ENCODE measurements at places on chromosomes 12 and 14.
A peak's percentile ranks its signal among the peaks of the same experiment; 100 is the strongest.

DNA sequence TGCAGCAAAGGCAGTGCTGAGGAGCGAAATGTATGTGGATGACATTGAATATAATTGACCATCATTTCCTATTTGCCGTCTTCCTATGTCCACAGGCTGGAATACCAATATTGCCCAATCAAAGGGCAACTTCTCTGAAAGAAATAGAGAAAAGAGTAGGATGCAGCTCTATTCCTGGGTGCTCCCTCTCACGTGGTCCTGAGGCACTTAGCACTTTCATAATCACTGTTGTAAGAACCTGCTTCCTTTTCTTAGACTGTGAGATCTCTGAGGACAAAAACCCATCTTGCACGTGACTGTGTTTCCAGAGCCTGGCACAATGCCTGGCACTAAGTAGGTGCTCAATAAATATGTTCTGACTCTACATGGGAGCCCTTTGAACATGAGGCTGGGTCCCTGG lies 122.7 kb upstream of the CPM start:
- DNase-seq: no peak

DNA sequence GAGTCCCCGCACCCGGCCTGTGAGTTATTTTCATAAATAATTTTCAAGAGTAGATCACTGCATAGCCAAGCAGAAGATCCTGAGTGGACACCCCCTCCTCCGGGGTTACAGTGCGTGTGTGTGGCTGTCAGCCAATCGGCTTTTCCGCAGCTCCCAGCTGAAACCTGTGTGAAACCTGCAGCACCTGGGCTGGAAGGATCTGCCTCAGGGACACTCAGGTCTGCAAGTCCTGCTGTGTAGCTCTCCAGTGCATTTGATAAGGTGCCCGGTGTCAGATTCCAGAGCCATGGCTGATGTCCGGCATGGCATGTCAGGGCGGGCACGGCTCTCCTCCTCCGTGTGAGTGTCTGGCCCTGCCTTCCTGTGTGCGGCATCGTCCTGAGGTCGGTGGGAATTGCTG lies 124.8 kb downstream of the GLT1D1 start:
- no peak for DNase-seq

DNA sequence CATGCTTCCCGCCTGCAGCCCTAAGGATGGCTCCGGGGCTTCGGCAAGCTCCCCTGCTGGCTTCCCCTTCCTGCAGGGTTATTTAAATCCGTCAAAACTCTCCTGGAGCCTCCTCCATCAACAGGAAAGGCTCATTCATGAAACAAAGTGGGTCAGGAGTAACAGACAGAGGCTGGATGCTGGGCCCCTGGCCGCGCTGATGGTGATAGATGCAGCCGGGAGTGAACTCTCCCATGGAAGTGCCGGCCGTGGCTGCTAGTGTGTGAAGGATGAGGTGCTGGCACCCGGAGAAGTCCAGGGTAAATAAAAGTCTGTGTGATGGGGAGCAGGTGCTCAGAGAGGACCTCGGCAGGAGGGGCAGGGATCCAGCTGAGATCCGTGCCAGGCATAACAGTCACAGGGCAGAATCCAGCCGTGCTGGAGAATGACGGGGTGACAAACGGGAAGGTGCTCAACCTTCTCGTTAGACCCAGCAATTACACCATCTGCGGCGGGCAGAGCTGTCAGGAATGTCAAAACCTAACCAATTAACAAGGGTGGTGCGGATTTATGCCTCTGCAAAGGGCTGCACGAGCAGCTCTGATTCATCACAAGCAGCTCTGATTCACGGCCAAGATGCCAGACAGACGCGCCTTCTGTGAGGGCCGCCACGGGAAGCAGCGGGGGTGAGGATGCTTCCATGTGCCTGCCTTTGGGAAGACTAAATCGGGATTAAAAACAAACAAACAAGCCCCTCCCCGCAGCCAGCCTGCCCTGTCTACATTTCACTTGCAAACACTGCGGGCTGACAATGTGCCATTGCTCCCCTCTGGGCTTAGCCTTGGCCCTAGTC lies 55.6 kb downstream of the SYNE3 start:
- no peak for DNase-seq

DNA sequence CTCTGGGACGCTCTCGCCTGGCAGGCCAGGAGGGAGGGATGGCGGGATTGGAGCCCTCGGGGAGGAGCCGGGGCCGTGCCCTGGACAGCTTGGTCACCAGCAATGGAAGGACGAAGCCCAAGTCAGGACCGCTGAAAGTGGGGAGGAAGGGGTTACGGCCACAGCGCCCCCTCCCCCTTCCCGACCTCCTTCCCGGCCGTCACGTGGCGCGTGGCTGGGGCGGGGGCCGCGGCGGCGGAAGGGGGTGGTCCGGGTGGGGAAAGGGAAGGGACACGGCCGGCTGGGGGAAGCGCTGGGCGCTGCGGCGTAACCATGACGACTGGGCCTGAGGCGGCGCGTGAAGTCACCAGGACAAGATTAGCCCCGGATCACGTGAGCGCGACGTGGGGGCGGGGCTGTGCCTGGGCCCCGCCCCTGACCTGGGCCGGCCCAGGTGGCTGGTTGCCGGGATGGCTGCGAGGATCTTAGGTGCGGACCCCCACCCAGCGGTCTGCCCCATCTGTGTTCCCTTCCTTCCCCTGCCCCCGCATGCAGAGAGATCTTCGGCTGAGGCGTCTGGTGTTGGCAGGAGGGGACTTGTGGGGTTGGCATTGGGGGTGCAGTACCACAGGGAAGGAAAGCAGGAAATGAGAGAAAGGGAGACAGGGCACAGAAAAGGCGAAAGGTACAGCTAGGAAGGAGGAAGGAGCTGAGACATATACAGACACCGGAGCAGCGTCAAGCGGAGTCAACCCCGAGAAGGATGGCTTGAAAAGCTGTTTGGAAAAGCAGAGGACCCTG lies 6.2 kb downstream of the MAP3K12 start:
- peak; percentile 86 for DNase-seq

Data from omental fat pad (tissue), 4 donors.